ENCODE measurements at places on chromosomes 7 and 10. TPM values are rescaled to one million over a fixed set of nuclear protein-coding genes. Genes with fewer than 3 reads are reported as not detected.

Gene ENTPD1
- total RNA-seq, result 2.7 TPM

Gene CPXM2
- 114 TPM for total RNA-seq

Gene ADAM12
- total RNA-seq, result 120 TPM

Gene ADCYAP1R1
- not detected for total RNA-seq

Gene PNLIPRP1
- not detected for total RNA-seq

Gene RBP3
- not detected for total RNA-seq

Gene CDC14C
- not detected for total RNA-seq

Gene HOXA7
- 0.13 TPM for total RNA-seq

Gene SUFU
- total RNA-seq, result 7.6 TPM

Gene MPP7
- total RNA-seq, result 0.92 TPM

Gene PTPRE
- 4.8 TPM for total RNA-seq

Gene ATP6V0A4
- total RNA-seq, result not detected

Gene C10orf105
- under 0.01 TPM for total RNA-seq

Gene ASB10
- total RNA-seq, result not detected

Gene PIK3CG
- 0.03 TPM for total RNA-seq

Gene MAGI2
- 9.8 TPM for total RNA-seq

Gene UNCX
- not detected for total RNA-seq

Gene CUBN
- total RNA-seq, result 3.4 TPM

Gene WNT8B
- total RNA-seq, result not detected

Gene UPP1
- 13.2 TPM for total RNA-seq

Gene OR6V1
- not detected for total RNA-seq

Gene LLCFC1
- not detected for total RNA-seq

Gene CHCHD3
- 62.1 TPM for total RNA-seq

Gene ANKRD30A
- not detected for total RNA-seq

Gene TDRD1
- total RNA-seq, result 0.13 TPM

Gene HECW1
- total RNA-seq, result 0.26 TPM

Gene CPED1
- total RNA-seq, result 64.8 TPM

Gene GARIN1A
- 1.3 TPM for total RNA-seq

Gene FAM25C
- not detected for total RNA-seq

Gene SPDYE16
- not detected for total RNA-seq

Gene NPY4R2
- not detected for total RNA-seq

Gene MRC1
- total RNA-seq, result under 0.01 TPM

Gene RARRES2
- 1.7 TPM for total RNA-seq

Gene TMEM184A
- 0.03 TPM for total RNA-seq

Gene TACC2
- total RNA-seq, result 8.8 TPM

Gene EPHA1
- not detected for total RNA-seq

Gene GPRIN2
- total RNA-seq, result not detected

Gene MALRD1
- total RNA-seq, result 0.07 TPM

Gene SH2D4B
- 0.07 TPM for total RNA-seq

Gene RADIL
- total RNA-seq, result 0.13 TPM

Gene NPFFR1
- not detected for total RNA-seq

Gene LOXL4
- total RNA-seq, result 138 TPM

Gene GJD4
- 0.10 TPM for total RNA-seq

Gene PUS7
- total RNA-seq, result 14.9 TPM

Gene JCAD
- 8.0 TPM for total RNA-seq

Gene TEX36
- total RNA-seq, result not detected

Gene KAZALD1
- total RNA-seq, result 26.8 TPM

Gene RAB11FIP2
- total RNA-seq, result 16.5 TPM

Gene INPP5A
- total RNA-seq, result 20.1 TPM

Gene ZNF503
- 19.7 TPM for total RNA-seq

Gene KIAA1549
- 1.6 TPM for total RNA-seq

All from smooth muscle cell of the pulmonary artery (primary cell).